ENCODE measurements at places on chromosomes 13 and 19. TPM values are rescaled to one million over a fixed set of nuclear protein-coding genes. Genes with fewer than 3 reads are reported as not detected.

NLRP12 gene
- total RNA-seq, result not detected

MLNR gene
- total RNA-seq, result not detected

CLDN10 gene
- total RNA-seq, result not detected

FGF9 gene
- 0.05 TPM for total RNA-seq

PLD3 gene
- 78.3 TPM for total RNA-seq

CRX gene
- not detected for total RNA-seq

STK11 gene
- total RNA-seq, result 86.6 TPM

CNFN gene
- not detected for total RNA-seq

CGB7 gene
- not detected for total RNA-seq

IFNL1 gene
- total RNA-seq, result 0.42 TPM

YJEFN3 gene
- total RNA-seq, result 10.3 TPM

MAG gene
- 0.50 TPM for total RNA-seq

CBARP gene
- total RNA-seq, result 0.77 TPM

PTGIR gene
- 1.3 TPM for total RNA-seq

MADCAM1 gene
- total RNA-seq, result not detected

CGB8 gene
- not detected for total RNA-seq

S1PR2 gene
- 17.1 TPM for total RNA-seq

PRSS57 gene
- total RNA-seq, result not detected

SULT2B1 gene
- not detected for total RNA-seq

DMPK gene
- 24.6 TPM for total RNA-seq

DNA sequence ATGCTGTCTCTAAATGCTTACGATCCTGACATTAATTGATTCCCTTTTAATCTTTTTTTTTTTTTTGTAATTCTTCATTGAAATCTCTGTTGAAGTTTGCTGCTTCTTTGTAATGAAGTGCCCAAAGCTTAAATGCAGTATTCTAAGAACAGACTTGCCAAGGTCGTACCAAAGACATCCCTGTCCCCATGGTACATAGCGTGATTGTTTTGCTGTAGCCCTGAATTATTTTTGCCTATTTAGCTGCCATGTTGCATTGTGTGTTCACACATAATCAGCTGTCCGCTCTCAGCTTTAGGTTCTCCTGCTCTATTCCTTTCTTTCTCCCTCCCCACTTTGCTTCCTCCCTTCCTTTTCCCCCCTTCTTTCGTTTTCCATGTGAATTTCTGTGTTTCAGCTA is 21.1 kb downstream of the FGF9 start:
- no peak for ATAC-seq

- ATAC-seq, result no peak
These were observed 438.0 kb downstream of the OLFM4 start for GRCh38 chr13:53466576-53466975.

DNA sequence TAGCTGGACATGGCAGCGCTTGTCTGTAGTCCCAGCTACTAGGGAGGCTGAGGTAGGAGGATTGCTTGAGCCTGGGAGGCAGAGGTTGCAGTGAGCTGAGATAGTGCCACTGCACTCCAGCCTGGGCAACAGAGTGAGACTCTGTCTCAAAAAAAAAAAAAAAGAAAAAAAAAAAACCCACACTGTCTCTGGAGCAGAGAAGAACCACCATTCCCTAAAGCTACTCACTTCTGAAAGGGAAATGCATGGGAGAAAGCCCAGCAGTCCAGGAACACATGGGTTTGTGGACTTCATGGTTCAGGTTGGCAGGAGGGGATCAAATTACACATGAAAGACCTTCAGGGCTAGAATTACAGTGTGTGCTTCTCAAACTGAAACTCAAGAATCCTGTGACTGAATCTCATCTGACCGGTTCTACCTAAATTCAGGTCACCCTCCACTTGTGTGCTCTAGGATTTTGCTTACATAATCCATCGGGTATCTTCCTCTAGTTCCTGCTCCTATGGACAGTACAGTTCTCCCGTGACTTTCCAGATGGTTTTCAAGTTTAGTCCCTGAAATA is 30.2 kb upstream of the CPB2 start:
- ATAC-seq, result no peak

DNA sequence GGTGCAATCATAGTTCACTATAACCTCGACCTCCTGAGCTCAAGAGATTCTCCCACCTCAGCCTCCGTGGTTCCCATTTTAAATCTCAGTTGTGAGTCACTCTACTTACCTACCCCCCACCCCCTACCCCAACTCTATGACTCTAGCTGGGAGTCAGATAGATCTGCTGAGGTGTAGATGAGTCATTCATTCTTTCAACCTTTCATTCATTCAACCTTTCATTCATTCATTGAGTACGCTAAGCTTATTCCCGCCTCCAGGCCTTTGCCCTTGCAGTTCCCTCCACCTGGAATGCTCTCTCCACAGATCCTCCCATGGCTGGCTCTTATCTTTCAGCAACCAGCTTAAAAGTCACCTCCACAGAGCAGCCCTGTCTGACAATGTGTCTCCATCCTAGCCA is 1.1 kb upstream of the MAST1 start:
- peak; percentile 54 for ATAC-seq

- no peak for ATAC-seq
These were observed 8.7 kb upstream of the CHST8 start for GRCh38 chr19:33612928-33613619.

- no peak for ATAC-seq
These were observed 5.4 kb downstream of the CEACAM3 start for GRCh38 chr19:41801792-41802211.

GRCh38 chr13:113625965-113626721 is 31.9 kb downstream of the ATP4B start:
- ATAC-seq, result no peak

DNA sequence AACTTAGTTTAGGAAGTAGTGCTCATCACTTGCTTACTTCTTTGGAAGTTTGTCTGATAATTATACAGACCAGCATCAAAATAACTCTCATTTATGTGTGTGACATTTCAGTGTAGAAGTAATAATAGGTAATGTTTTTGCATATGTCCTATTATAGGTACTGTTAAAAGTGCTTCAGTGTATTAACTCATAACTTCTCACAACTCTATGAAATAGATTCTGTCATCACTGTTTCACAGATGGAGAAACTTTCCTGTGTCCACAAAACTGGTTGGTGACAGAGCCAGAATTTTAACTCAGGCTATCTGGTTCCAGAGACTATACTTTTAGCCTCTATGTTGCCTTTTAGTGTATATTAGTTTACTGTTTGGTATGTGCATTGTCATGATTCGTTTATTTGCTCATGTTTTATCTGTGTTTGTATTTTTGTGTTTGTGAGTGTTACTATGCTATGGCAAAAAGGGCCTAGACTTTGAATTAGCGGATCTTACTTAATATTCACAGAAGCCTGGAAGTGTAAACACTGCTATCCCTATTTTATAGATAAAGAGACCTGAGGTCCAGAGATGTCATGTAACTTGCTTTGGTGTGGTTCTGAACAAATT is 12.7 kb downstream of the LPAR6 start:
- ATAC-seq, result no peak

DNA sequence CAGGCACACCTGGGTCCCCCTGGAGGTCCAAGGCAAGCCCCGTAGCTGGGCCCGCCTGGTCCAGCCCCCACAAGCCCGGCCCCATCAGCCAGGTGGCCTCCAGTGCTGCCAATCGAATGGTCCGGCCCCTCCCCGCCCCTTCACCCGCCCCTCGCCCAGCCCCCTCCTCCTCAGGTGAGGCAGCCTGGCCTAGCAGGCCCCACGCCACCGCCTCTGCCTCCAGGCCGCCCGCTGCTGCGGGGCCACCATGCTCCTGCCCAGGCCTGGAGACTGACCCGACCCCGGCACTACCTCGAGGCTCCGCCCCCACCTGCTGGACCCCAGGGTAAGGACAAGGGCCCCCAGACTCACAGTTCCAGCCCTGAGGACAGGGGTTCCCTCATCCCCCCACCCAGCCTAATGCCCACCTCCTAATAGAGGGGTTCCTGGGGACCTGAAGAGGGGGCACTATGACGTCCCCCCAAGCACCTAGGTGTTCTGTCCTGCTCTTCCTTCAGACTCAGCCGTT is at the start of gene HPN:
TSS of gene HPN (plus strand) at position 174 of the 508 bp plus-strand sequence. CDS start 786 bp downstream, outside the sequence.
- ATAC-seq, result no peak

DNA sequence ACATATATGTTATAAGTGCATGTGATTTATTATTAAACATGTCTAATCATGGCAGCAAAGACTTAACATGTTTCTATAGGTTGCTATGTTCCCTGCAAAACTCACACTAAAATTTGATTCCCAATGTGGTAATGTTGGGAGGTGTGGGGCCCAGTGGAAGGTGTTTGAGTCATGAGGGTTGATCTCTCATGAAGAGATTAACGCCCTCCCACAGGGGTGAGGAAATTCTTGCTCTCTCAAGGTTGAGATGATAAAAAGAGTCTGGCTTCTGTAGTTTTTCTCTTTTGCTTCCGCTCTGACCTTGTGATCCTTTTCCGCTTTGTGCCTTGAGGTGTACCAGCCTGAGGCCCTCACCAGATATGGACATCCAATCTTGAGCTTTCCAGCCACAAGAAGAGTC is 737.5 kb upstream of the SLITRK5 start:
- no peak for ATAC-seq

- ATAC-seq, result no peak
These were observed 7.9 kb upstream of the C1QTNF9 start for GRCh38 chr13:24301434-24301833.

DNA sequence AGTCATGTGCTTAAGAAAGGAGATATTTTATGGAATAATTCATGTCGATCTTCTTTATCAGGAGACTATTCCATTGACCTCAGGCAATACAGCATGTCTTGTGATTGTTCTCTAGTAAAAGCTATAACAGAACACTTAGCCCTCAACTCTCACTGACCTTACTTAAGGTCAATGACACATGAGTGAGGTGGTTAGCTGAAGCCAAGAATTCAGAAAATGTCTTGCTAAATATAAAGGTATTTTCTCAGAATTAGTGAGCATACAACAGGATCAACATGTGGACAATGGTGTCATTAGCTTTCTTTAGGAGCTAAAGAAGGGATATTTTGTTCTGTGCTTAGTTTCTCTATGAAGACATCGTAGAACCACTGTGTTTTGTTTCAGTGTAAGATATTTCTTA is 1730.4 kb upstream of the SLC10A2 start:
- no peak for ATAC-seq

GRCh38 chr19:49543032-49543431 is 15.2 kb downstream of the RCN3 start:
- no peak for ATAC-seq

- no peak for ATAC-seq
These were observed 290.4 kb downstream of the DIAPH3 start for GRCh38 chr13:59873309-59873708.

DNA sequence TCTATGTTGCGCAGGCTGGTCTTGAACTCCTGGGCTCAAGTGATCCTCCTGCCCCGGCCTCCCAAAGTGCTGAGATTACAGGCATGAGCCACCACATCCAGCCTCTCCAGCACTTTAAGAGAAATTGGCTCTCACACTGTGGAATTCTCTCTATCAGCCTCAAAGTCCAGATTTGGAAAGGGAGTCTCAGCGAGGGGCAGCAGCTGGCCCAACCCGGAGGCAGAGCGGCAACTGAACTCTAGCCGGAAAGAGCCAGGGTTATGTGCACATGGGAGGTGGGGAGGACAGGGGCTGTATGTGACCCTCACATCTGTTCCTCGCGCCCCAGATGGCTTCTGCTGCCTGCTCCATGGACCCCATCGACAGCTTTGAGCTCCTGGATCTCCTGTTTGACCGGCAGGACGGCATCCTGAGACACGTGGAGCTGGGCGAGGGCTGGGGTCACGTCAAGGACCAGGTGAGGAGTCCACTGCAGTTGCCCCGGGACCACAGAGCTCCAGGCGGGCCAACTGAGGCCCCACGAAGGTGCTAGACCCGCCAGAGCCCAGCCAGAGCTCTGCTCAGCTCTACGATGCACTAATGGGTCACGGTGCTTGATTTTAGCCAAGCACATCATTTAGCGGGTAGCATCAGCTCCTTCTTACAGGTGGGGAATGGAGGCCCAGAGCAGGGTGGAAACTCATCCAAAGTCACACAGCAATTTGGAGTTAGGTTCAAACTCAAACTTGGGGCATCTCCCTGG is 1.3 kb downstream of the CREB3L3 start:
- no peak for ATAC-seq

- ATAC-seq, result peak; percentile 12
These were observed 1.0 kb upstream of the KRI1 start for GRCh38 chr19:10566658-10567410.

- peak; percentile 49 for ATAC-seq
These were observed 4.3 kb upstream of the NAXD start for GRCh38 chr13:110610955-110611595.

All from activated T-helper 17 cell treated with anti-CD3 and anti-CD28 coated beads, Interleukin-2, amount 50 U/mL, for 72 hours (primary cell).